Activated CD4-positive, alpha-beta T cell treated with anti-CD3 and anti-CD28 coated beads, Interleukin-2, amount 10 ng/mL, durations not matched to agents 24 days and 14 days (primary cell): ENCODE measurements at places on chromosomes 12 and 14. TPM values are rescaled to one million over a fixed set of nuclear protein-coding genes. Genes with fewer than 3 reads are reported as not detected.

DNA sequence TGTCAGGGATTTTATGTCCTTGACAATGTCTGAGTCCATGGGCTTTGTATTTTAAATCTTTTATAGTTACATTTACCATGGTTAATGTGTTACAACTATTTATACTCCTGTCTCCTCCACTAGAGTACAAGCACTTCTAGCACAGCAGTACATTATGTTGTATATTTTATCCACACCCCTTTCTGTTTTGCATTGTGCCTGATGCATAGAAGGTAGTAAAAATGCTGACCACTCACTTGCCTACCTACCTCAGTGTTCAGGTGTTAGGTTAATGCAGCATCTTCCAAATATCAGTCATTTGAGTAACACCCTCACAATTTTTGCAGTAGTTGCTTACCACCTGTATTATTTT is 31.1 kb upstream of the SLC38A2 start:
- DNase-seq = no peak

GRCh38 chr12:88242571-88242925 is 100.4 kb downstream of the TMTC3 start:
- DNase-seq = no peak

DNA sequence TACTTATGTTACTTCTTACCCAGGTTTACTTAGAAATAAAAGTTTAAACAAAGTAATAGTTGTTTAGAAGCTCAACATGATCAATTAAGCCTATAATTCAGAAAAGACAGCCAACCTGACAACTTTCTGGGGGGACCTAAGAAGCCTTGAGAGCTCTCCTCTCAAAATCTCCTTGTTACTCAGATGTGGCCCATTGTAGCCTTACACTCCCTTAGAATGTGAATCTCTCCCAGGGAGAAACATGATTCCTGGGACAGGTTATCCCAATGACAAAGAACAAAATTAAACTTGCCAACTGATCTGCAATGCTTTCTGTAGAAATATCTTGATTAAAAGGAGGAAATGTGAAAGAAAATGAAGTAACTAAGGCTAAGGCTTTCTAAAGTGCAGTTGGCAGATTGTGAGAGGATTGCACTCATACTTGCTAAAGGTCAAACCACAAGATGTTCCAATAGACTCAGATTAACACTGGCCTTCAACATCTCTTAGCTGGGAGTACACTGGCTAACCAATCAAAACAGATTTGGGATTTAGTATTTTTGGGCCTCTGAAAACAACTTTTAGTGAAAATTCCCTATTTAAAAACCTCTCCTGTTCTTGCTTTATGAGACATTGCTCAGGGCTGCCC is 72.3 kb upstream of the TMX1 start:
- DNase-seq = no peak

DNA sequence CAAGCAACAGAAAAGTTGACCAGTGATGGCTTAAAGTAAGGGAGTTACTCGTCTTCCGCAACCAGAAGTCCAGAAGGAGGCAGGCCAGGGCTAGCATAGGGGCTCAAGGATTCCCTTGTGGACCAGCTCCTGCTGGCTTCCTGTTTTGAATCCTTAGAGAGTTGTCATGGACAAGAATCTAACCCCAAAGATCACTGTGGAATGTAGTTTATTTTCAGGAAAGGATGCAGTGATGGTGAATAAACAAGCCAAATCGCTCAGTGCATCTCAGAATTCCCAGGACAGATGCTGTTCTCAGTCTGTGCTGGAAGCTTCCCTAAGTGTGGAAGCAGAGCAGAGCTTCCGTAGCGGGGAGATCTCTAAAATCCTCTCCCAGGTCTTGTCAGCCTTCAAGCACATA is 311.3 kb downstream of the C12orf75 start:
- DNase-seq = no peak

DNA sequence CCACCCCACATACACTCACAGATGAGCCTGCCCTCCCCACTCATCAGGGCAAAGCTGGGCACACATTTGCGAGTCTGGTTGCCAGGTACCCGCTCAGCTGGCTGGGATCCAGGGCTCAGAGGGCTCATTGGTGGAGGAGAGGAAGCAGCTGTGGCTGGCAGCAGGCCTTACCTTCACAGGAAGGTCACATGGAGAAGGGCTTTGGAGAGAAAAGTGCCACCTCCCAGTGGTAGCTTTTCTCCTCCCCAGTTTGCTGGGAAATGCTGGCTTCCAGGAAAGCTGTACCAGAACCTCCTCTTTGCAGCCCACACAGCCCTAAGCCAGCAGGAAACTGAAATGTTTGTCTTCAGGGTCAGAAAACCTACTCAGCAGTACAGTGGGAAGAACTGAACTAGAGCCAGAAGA is 55.6 kb downstream of the LGMN start:
- DNase-seq = no peak

GRCh38 chr12:105449431-105449830 is 118.9 kb downstream of the C12orf75 start:
- no peak for DNase-seq

GRCh38 chr14:31084385-31084784 is 58.2 kb upstream of the STRN3 start:
- DNase-seq = no peak

GRCh38 chr12:120010661-120011230 is 21.7 kb downstream of the BICDL1 start:
- peak; percentile 78 for DNase-seq

DNA sequence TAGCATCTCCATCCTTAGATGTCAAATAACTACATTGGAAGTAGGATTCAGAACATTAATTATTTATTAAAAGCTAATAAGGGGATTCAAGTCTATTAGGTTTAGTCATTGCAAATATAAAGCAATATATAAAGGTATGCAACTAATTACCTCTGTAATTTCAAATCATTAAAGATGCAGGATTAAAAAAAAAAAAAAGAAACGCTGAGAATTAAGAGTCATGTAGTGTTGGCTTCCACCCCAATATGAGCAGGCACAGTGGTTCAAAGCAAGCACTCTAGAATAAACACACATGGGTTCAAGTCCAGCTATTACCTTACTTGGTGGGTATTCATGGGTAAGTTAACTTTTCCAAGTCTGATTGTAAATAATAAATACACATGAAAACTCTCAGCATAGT is 10.9 kb downstream of the SPTB start:
- no peak for DNase-seq

DNA sequence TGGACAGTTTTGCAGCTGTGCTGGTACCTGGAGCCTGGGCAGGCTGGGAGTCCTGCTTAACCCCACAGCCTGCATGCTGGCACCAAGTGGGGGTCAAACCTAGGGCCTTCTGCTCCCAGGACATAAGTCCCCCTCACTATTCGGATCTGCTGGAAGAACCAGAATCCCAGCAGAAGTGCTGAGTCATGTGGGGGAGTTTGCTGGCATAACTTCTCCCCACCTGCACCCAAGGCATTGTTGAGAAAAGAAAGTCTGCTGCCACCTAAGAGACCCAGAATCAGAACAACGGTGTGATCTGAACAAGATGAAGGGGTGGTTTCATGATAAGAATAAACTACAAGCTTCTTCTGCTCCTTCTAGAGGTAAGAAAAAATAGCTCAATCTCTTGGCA is 102.7 kb downstream of the RBM19 start:
- no peak for DNase-seq

GRCh38 chr14:46197856-46198255 is 453.7 kb downstream of the RPL10L start:
- DNase-seq = no peak

Gene AMN
- total RNA-seq = 0.35 and 0.62 TPM in 2 replicates

Gene PLEKHD1
- 0.12 TPM in 1 of 2 replicates, not detected in the other for total RNA-seq

Gene LRRC74A
- total RNA-seq = not detected in 2 replicates

Gene SYNDIG1L
- not detected in 2 replicates for total RNA-seq

Gene MUCL1
- total RNA-seq = 0.54 and 0.84 TPM in 2 replicates
